ENCODE measurements at places on chromosomes 11 and 22. TPM values are rescaled to one million over a fixed set of nuclear protein-coding genes. Genes with fewer than 3 reads are reported as not detected.

MRGPRX4 gene
- total RNA-seq: not detected

RAC2 gene
- 5.9 TPM for total RNA-seq

CARNS1 gene
- total RNA-seq: 0.94 TPM

BATF2 gene
- total RNA-seq: 0.15 TPM

LRRC10B gene
- 1.3 TPM for total RNA-seq

TUBGCP6 gene
- total RNA-seq: 54.4 TPM

ADORA2A gene
- 1.9 TPM for total RNA-seq

GRCh38 chr11:43072911-43073310, 238.9 kb upstream of the API5 start:
- no peak for DNase-seq

DNA sequence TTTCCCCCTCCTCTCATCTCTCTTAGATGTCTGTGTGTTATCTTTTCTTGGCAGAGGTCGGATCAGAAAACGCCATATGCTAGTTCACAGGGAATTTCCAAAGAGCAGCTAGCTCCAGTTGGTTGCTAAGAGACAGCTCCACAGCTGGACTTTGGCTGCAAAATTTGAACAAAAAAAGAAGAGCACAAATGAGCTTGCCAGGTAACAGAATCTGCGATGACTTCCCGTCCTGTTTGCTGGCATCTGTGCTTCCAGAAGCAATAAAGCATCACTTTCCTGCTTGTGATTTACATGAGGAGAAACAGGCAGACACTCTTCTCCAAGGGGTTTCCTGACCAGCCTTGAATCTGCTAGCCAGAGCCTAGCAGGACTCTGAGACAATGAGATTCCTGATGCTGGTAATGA, 596.0 kb upstream of the B3GAT1 start:
- no peak for DNase-seq
